ENCODE measurements at places on chromosomes 4 and X.

DNA sequence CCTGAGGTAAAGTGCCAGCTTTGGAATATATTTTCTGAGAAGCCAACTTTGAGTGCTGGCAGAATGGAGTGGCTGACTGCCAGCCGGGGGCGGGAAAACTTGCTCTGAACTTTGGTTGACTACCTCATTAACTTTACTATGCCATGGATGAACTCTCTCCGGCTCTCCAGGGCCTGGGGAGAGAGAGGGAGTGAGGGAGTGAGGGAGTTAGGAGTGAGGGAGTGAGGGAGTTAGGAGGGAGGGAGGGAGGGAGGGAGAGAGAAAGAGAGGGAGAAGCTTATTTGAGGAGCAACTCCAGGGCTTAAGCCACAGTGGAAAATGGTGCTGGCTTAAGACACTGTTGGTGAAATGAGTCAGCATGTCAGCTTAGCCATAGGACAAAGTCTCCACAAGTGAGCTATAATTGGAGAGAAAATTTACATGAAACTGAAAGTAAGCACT is 280.9 kb upstream of the RPS6KA3 start:
- DNase-seq: no peak

DNA sequence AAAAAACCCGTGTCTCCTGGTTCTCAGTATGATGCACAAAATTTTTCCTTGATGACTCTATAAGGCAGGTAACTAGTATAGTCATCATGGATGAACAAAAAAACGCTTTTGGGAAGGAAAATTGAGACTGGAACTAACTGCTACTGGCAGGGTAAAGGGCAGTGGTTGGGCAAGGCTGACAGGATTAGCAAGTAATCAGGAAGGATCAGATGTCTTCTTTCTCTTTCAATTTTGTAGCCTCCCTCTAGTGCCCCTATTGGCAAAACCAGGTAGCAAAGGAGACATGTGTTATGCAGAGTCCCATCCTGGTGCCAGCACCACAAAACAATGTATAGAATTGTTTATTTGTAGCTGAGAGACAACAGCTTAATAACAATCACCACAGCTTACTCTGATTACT is 12.8 kb upstream of the SLITRK4 start:
- DNase-seq: no peak

- DNase-seq: no peak
Measured at GRCh38 chrX:10620121-10620699, at the start of gene MID1. Gene MID1 (minus strand): TSS chrX:10620585. CDS start chrX:10567547, 53,038 bp downstream.

- DNase-seq: no peak
Measured at GRCh38 chr4:145251391-145251790, 71.0 kb upstream of the OTUD4 start.

- no peak for DNase-seq
Measured at GRCh38 chrX:92260102-92260501, 480.9 kb downstream of the PCDH11X start.

DNA sequence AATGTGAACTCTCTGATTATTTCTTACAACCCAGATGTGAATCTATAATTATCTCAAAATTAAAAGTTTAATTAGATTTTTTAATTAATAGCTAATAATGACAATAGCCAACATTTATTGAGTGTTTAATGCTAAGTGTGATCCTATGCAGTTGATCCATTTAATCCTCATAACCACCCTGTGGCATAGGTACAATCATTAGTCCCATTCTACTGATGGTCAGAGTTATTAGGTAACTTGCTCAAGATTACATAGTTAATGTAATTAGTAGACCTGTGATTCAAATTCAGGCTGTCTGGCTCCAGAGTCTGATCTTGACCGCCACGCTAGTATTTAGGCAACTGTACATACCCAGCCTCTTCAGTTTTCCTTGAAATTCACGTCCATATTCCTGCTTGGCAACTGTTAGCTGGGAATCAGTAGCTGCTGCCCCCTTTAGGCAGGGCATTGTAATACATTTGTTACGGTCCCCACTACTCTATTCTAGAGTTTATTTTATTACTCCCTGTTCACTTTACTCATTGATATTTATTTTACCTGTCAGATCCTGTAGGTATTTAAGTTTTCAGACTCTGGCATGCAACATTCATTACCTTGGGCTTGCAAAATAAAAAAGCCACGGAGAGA is 20.6 kb upstream of the TEC start:
- no peak for DNase-seq

DNA sequence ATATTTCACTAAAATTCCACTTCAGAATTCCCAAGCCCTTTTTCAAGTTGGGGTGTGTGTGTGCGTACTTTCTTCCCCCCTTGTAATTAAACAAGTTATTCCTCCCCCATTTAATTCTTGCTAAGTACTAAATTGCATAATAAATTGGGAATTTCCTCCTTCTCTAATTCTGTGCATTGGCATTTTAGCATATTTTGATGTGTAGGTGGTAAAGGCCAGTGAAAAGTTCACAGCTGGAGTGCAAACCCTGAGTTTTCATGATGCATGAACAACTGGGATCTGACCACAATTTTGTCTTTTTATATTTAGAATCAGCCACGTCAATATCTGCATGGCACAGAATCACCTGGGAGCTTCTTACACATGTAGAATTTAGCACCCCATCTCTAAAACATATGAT is 18.5 kb downstream of the ANXA3 start:
- DNase-seq: no peak

DNA sequence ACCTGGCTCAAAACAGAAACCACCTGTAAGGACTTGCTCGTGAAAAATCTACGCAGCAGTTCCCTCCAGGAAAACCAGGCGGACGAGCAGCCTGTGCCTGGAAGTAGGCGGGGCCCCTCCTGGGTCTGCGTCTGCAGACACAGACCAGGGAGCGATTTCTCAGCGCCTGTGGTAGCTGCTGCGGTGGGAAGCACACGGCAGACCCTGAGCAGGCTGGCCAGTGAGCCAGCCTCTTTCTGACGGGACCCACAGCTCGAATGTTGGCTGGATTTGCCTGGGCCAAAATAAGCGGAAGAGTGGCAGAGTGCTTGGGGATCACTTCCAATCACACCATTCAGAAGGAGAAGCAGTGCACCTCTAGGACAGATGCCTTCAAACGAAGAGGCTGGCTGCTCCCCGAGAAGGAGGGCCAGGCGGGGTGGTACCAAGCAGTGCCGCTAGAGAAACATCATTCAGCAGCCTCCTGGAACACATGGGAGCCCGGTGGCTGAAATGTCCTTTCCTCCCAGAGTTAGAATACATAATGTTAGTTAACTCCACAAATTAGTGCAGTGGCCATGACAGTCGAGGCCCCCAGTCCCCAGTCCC is 85.9 kb downstream of the GATB start:
- no peak for DNase-seq

DNA sequence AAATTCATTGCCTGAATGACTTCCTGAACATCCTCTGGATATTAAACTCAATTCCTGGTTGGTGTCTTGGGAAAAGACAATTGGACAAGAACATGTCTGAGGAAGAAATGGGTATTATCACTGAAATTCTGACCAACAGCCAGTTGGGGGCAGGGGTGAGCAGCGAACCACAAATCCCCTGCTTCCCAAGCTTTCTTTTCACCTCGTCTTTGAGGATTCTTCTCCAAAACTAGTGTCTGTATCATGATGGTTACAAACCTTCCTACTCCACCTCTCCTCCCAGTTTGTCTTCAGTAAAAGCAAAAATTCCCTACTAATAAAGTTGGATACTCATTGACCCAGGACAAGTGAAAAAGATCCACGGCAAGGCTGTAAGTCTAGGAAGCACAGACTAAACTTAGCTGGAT is 48.3 kb upstream of the WDR1 start:
- DNase-seq: no peak

GRCh38 chr4:87185146-87185870 is 35.1 kb downstream of the KLHL8 start:
- DNase-seq: no peak
